ENCODE measurements at places on chromosomes 11 and 22.

DNA sequence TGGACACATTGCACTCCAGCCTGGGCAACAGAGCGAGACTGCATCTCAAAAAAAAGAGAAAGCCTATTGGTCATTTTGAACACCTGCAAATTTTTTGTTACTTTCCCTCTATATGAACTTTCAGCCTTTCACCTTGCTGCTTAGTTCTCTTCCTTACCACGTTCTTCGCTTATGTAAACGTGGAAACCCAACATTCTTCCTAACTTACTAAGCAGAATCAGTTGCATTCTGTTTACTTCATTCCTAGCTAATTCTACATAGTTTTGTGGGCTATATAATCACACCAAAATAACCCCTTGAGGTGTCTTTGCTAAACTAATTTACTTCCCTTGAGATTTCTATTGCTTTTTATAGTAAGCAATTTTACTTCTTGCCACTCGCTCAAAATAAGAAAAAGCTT lies 23.2 kb downstream of the MS4A4A start:
- no peak for DNase-seq

- DNase-seq, result no peak
Measured at GRCh38 chr11:110830747-110831146, 118.5 kb upstream of the ARHGAP20 start.

- no peak for DNase-seq
Measured at GRCh38 chr11:104124979-104125378, 39.0 kb downstream of the PDGFD start.

DNA sequence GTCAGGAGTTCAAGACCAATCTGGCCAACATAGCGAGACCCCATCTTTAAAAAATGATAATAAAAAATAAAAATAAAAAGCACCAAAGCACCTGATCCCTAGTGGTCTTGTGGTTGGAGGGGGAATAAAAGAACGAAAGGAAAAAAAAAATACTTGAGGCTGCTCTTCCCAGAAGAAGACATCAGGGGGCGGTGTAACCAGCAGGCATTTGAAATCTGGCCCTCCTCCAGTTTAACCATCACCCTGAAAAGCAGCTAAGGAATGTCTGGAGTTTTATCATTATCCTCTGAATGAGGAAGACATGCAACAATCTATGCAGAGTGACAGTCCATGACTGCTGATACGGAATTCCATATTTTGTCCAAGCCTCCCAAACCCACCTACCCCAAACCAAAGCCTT lies 5.6 kb upstream of the KCTD17 start:
- DNase-seq, result no peak

DNA sequence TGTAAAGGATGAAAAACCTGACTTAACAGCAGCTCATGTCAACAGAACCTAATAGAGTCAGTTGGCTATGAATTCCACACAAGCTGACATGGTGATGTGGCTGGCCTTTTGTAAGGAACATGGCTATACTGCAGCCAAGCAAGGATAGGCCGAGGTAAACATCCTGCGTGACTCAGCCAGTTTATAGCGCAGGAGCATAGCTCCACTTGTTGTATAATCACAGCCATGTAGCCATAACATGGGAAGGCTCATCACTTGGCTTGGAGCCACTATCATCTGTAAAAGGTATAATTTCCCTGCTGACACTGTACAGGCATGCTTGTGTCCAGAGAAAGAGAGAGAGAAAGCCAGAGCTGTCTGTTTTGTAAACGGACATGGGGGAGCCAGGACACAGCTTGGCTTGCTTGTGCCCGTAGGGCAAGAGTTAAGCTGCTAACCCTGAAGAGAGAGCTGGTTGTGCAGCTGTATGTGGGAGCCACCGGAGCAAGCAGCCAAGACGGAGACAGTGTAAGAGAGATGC lies 104.4 kb upstream of the PLET1 start:
- DNase-seq, result no peak

DNA sequence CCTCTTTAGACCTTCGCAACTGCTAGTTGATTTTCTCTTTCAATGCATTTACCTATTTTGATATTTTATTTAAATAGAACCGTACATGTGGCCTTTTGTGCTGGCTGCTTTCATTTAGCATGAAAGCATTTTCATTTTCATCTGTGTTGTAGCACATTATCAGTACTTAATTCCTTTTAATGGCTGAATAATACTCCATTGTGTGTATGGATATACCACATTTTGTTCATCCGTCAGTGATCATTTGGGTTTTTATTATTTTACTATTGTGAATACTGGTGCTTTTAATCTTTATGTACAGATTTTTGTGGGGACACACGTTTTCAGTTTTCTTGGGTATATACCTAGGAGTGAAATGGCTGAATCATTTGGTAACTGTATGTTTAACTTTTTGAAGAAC lies 43.1 kb downstream of the MTMR3 start:
- no peak for DNase-seq

- no peak for DNase-seq
Measured at GRCh38 chr11:45432100-45432499, 146.0 kb upstream of the SYT13 start.

- DNase-seq, result no peak
Measured at GRCh38 chr11:117794135-117794534, 2.9 kb downstream of the DSCAML1 start.

DNA sequence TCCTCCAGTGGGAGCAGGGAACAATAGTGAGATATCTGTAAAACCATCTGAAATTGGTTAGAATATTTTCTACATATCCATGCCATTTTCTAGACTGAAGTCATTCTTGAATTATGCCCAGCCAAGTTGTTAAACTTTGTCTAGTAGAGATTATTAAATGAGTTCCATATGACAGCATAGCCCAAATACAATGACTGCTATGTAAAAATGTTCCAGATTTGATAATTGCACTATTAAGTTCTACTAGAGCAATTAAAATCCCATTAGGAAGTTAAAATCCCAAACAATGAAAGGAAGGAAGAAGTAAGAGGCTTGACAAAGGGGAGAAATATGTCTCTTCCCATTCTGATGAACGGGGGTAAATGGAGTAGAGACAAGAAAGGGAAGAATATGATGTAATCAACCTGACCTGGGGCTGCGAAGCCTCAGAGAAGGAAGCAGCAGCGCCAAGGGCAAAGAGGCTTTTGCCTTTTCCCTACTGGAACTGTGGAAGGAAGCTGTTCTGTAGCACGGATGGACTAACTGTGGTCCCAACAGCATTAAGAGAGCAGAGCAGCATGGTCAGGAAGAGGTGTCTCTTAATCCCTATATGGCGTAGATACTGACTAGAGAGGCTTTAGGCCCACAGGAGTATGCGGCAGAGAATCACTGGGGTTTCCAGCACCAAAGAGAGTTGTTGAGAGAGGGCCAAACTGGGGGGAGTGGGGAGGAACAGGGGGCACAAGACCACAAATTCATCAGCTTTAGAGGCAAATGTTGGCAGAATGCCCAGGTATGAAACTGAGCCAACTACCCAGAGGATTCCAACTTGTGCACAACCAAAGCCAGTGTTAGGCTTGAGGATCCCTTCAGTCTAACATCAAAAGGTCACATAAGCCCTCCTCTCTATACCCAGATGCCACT lies 26.7 kb downstream of the RRP8 start:
- no peak for DNase-seq

DNA sequence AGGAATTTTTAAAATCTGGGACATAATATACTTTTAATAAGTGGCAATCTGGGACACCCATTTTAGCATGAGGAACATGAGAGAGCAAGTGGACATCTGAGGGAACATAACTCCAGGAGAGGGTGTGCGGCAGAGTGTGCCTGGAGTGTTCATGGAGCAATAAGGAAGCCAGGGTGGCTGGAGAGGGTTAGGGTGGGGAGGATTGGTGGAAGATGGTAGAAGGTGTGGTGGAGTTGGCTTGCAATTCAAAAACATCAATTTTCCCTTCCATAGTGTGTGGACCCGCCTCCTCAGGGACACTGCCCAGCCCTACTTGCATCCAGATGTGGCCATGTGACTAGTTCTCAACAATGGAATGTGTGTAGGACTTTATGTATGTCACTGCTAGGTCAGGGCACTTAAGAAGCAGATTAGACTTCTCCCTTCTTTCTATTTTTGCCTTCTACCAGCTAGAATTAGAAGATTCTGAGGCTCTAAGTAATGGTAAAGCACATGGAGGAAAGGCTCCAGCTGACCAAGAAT lies 4.4 kb upstream of the DENND5A start:
- no peak for DNase-seq

DNA sequence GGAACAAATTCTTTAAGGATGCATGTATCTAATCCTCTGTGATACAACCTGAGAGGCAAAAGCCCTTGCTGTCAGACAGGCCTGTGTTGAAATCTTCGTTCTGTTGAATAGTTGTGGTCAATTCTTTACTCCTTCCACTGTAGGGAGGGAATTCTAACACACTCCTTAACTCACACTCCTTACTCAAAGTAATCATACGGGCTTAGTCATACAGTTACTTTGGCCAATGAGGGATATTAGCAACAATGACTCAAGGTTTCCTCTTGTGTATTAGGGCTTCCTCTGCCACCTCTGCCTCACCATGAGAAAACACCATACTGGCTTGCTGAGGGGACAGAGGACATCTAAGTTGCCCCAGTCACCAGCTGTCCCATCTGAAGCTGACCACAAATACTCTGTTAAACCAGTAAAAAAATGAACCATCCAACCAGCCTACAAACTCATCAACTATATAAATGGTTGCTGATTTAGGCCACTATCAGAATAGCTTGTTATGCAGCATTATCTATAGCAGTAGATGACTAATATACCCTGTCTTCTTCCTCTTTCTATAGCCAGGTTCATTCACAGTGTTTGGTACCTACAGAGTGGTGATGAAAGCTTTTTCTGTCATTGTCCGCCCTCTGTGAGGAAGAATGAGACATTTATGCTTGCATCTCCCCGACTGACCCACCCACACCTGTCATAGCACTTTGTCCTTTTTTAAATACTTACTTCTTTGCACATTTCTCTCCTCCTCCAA lies 322.8 kb upstream of the SYN3 start:
- DNase-seq, result no peak

DNA sequence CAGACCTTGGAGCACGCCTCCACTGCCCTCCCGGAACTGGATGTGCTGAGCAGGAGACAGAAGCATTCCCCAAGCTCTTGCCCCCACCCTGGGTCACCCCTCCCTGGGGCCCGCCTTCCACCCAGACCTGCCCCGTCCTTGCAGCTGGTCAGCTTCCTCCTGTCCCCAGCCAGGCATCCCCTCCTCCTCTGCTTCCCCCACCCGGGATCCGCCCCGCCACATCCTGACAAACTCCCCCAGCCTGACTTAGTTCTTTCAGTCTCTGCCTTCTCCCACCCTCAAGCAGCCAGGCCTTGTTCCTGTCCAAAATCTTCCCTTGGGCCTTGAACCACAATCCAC lies 1.1 kb upstream of the PLXNB2 start:
- no peak for DNase-seq

GRCh38 chr11:63862923-63863322 lies 24.0 kb downstream of the MARK2 start:
- peak; percentile 40 for DNase-seq

DNA sequence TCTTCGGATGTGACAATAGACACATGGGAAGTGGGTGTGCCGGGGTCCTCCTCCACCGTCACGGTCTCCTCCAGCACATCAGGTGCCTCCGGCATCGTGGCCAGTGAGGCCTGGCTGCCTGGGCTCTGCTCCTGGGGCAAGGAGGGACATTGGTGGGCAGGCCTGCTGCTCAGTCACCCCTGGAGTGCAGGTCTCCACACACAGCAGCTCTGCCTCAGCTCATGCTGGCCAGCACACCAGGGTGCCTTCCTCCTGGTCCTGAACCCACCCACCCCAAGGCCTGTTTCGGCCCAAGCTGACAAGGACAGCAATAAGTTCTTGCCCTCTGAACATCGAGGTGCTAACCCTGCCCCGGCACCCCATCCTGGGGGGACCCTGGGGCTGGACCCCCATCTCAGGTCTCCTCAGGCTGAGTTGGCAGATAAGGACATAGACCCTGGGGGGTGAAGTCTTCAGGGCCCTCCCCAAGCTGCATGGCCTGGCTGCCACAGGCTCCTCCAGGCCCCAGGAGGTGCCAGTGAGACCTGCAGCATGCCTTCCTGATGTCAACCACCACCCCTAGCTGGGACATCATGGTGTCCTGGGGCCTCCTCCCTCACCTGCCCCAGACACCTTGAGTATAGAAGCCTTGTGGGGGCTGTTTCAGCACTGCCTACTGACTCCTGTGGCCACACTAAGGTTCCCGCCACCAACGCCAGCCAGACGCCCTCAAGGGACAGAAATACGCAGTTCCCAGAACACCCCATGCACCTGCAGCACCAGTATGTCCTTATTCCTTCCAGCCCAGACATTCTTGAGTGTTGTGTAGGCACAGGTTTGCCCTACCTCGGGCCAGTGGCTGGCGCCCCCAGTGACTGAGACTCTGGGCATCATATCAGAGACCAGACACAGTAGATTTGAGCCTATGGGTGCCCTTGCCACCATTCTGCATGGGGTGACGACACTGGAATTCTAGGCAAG lies 34.4 kb downstream of the ARVCF start:
- DNase-seq, result no peak

- no peak for DNase-seq
Measured at GRCh38 chr11:2691991-2692875, 7.6 kb downstream of the KCNQ1OT1 start.

GRCh38 chr11:82722231-82722630 lies 11.4 kb downstream of the FAM181B start:
- no peak for DNase-seq

GRCh38 chr11:107478922-107479321 lies 21.3 kb upstream of the CWF19L2 start:
- DNase-seq, result no peak

DNA sequence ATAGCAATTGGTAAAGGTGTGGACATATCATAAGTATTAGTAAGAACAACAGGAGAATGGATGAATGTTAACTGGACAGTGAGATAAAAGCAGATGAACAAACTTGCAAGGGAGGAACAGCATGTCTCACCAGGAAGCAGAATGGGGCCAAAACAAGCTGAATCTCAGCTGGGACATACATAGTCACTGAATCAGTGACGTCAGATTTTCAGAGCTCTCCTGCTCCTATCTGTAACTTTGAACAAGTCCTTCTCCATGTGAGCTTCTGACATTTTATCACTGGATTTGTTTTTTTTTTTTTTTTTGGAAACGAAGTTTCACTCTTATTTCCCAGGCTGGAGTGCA lies 118.7 kb downstream of the BBOX1 start:
- DNase-seq, result no peak

DNA sequence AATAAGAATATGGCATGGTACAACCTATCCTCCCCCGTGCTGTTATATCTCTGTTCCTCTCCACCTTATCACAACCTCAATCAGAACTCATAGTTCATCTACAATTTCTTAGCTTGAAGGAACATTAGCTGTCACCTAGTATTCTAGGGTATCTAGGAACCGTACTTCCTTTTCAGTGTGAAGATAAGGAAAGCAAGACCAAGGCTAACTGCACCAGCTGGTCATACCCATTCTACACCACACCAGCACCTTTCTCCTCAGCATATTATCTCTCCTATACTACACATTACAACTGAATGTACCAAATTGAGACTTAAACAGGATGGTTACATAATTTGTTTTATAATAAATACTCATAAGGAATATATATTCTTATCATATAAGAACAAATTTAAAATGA lies 73.1 kb downstream of the ARHGAP32 start:
- no peak for DNase-seq

- DNase-seq, result no peak
Measured at GRCh38 chr11:1943576-1943975, 3.6 kb upstream of the MRPL23 start.

Measured in NCI-H774 (cell line).